Activated CD8-positive, alpha-beta memory T cell treated with anti-CD3 and anti-CD28 coated beads for 1 hour (primary cell): ENCODE measurements at places on chromosomes 5 and 9.

GRCh38 chr5:139222346-139222745 is 24.2 kb upstream of the SIL1 start:
- DNase-seq: no peak

GRCh38 chr5:109253262-109253661 is 156.5 kb downstream of the PJA2 start:
- no peak for DNase-seq

DNA sequence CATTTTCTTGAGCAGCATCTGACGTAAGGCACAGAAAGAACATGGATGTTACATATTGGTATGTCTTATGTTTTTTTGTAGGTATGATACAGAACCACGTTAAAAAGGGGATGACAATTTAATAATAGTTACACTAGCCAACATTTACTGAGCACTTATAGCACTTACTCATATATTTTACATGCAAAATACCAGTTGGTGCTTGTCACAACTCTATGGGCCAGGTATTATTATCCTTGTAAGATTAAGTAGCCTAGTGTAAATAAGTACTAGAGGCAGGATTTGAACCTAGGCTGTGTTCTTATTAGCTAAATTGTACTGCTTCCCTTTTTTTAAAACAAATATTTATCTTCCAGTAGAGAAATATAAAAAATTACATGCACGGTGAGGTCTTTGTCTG is 83.5 kb downstream of the RANBP17 start:
- DNase-seq: no peak

DNA sequence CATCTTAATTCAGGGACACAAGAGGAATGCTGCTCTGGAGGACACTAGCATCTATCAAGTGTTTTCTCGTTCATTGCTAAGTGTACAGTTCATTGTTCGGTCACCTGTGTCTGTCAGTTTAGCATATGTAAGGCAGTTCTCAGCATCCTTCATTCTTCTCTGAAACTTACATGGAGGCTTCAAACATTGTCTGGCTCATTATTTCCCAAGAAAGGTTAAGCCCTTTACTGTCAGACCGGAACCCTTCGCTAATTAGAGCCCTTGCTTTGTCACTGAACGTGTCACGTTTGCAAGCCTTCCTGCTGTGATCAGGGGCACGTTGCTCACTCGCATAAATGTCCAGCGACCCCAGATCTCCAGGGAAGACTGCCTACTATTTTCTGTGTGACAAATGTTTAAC is 62.3 kb upstream of the RIOK2 start:
- DNase-seq: no peak

- DNase-seq: peak; percentile 86
These were observed 370.0 kb upstream of the POU5F2 start for GRCh38 chr5:94111209-94112004.

DNA sequence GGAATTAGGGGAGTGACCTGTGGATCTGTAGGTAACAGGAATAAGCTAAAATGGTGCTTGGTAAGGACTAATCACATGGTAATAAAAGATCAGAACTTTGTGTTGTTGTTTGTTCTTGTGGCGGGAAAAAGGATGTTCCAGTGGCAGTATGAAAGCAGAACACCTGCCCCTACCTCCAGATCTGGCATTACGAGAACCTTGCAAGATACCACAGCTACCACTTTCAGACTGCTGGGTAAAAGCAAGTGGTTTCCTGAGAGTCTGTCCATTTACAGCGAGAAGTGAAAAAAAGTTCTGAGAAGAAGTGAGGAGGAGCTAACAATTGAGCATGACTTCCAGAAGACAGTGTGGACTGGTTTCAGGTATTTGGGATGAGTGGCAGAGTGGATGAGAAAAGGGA is 252.5 kb downstream of the TLE4 start:
- DNase-seq: no peak

DNA sequence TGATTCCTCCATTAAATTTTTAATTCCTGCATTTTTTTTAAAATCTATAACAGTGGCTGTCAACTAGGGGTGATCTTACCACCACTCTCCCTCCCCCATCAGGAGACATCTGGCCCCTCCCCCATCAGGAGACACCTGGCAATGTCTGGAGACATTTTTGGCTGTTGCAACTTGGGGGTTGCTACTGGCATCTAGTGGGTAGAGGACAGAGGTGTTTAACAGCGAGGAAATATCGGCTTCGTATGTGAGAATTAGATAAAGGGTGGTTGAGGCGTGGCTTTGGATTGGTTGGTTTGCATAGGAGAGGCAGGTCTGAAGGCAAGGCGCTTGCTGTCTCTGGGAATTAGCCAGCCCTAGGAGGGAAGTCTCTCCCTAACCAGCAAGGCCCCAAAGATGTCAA is 10.5 kb downstream of the CDHR2 start:
- DNase-seq: no peak

GRCh38 chr5:173667702-173668101 is 51.3 kb upstream of the BOD1 start:
- no peak for DNase-seq

- DNase-seq: no peak
These were observed 129.7 kb upstream of the OTULINL start for GRCh38 chr5:14451871-14452270.

GRCh38 chr5:37198061-37198460 is 51.1 kb downstream of the CPLANE1 start:
- no peak for DNase-seq

- DNase-seq: no peak
These were observed 51.6 kb downstream of the ALG2 start for GRCh38 chr9:99169982-99170761.

DNA sequence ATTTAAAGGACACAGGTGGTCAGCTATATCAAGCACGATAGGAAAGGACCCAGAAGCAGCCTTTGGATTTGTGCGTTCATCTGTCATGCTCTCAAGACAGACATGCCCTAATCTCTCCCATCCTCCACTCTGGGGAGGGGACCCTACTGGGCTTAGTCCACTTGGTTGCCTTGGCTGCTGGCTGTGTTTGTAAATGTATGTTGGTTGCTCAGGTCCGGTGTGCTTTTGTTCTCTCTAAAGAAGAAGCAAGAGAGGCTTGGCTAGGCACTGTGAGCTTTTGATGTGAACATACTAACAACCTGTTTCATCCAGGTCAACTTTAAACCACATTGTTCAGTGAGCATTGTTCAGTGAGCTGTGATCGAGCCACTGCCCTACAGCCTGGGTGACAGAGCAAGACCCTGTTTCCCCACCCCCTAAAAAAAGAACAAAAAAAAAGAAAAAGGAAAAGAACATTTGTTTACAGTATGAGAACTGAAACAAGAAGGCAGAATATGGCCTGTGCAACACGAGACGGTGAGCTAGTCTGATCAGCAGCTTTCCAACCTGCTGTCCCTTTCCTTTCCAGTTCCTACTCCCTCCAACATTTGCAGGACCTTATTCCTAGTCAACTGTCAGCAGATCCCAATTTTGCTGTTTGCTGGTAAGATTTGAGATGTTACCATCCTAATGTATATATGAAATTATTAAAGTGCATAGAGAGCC is 228.3 kb downstream of the ARHGAP26 start:
- DNase-seq: no peak

DNA sequence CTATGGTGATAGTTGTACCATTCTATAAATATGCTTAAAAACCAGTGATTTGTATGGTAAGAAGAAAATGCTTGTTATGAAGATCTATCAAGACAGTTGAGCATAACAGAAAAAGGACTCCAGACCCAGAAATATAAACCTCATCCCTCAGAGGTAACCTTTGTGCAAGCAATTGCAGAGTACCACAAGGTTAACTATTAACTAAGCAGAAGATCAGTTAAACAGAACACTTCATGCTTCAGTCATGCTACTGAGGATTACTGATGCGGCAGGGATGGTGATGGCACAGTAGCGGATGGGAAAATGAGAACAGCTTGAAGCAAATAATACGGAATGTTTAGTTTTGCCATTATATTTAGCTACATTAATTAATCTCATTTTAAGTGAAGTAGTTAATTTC is 45.5 kb downstream of the IARS1 start:
- no peak for DNase-seq

GRCh38 chr9:108245331-108245730 is 610.5 kb downstream of the ACTL7B start:
- DNase-seq: no peak

GRCh38 chr9:135077497-135078200 is 9.8 kb upstream of the OLFM1 start:
- DNase-seq: no peak

- no peak for DNase-seq
These were observed 712.1 kb upstream of the MEF2C start for GRCh38 chr5:89595056-89595455.

DNA sequence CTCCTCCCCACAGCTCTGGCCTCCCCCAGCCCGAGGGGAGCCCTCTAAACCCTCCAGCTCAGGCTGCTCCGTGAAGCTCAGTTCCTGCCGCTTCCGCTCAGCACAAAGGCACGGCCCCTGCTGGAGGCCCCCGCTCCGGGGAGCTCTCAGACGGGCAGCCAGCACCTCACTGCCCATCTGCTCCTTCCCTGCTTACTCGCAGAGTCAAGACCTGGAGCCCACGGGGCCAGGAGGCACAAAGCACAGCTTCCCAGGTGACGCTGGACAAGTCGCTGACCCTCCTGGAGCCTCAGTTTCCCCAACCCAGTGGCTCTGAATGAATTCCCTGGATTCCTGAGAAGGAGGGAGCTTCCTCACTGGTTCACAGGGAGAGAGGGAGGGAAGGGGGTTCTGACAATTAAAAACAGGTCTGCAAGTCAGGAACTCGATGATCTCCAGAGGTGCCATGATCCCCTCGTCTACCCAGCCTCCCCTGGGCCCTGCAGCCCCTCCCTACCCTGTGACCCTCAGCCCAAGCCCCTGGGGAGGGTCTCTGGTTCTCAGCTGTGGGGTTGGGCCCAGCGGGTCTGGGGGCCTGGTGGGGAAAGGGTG is 36.2 kb downstream of the VAV2 start:
- peak; percentile 17 for DNase-seq
